ENCODE measurements at places on chromosomes 5 and 9.

DNA sequence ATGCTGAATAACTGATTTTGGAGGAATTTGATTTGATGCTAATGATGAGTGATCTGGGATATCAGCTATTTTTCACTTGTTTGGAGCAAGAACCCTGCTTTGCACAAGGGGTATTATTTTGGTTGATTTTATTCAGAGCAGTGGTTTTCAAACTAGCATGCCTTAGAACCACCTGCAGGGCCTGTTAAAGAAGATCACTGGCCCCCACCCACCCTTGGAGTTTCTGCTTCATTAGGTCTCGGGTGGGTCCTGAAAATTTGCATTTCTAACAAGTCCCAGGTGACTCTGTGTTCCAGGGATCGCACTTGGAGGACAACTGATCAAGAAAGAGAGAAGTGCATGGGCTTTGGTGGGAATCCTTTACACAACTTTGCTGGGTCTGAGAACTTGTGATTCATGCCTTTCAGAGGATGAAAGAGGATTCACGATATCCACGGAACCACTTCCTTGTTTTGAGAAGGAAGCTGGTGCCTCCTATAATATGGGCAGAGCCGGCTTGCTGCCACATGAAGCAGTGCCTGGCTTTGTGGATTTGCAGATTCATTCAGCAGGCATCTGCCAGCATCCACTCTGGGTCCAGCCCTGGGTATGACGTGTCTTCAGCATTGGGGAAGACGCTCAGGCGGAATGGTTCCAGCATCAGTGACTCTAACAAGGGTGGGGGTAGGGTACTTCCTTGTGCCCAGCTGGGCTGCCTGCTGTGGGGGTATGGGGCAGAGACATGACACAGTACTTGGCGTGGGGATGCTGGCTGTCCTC, 106.6 kb upstream of the PITX1 start:
- DNase-seq = no peak

DNA sequence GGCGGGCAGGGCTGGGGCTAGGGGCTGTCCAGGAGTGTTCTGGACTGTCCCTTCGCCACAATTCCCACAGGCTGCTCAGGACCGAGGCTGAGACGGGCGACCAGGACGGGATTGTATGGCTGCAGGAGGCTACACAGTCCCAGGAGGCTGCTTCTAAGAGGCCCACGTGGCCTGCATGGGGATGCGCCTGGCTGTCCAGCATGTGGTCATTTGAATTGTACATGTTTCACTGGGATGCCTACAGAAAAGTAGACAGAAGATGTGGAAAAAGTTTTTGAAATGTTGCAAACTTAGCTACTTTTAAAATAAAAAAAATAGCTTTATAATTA, 32.6 kb upstream of the SPTLC1 start:
- DNase-seq = no peak

DNA sequence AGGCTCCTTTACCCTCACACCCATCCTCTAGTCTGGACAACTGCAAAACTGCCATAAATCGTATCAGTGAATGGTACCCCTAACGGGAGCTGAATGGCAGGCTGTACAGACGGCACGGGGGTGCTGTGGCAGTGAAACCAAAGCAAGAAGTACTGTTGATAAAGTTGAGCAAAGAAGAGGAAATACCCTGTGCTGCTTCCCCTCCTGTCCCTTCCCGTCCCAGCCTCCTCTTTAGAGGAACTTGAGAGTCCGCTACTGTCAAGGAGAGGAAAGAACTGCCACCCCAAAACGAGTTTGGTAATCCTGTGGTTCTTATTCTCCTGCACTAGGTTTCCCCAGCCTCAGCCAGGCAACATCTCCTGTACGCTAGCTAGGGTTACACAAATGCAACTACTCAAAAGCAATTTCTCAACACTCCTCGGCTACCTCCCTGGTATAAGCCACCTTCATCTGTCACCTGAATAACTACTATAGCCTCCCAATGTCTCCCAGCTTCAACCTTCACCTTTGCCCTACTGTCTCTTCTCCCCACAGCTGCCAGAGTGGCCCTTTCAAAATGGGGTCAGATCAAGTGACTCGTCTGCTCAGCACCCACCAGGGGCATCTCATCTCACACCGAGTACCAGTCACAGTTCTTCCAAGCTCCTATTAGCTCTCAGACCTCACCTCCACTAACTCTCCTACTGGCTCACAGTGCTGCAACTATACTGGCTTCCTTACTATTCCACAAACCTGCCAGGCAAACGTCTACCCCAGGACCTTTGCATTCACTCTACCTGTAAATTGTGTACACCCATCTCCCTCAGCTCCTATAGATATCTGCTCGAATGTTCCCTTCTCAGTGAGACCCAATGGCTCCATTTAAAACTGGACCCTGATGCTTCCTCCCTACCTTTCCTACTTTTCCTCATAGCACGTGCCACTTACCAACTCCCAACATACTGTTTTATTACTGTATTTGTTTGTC, 4.1 kb downstream of the GLRX start:
- DNase-seq = no peak

DNA sequence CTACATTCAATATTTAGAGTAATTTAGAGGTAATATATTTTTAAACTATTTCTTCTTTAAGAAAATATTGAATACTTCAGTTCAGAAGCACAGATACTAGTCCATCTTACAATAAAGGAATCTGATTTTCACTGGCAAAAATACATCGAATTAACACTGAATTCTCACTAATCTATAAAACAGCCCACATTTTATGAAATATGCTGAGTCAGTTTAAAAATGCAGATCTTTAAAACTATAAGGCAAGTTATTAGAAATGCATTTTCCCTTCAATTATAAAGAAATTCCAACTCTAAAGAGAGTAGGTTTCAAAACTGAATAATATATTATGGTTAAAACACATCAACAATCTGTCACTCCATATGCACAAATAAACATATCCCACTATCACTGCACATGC, 232.5 kb downstream of the SLF1 start:
- no peak for DNase-seq

DNA sequence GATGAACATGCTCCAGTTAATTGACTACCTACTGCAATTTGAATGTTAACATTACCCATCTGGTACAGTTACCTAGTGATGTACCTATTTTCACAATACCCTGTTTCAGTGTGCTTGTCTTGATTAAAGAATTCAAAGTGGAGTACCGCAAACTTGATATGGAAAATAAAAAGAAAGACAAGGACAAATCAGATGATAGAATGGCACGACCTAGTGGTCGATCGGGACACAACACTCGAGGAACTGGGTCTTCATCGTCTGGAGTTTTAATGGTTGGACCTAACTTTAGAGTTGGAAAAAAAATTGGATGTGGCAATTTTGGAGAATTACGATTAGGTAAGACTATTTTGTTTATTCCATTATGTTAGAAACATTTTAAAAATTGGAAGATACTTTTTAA, 33.5 kb downstream of the CSNK1G3 start:
- DNase-seq = no peak

DNA sequence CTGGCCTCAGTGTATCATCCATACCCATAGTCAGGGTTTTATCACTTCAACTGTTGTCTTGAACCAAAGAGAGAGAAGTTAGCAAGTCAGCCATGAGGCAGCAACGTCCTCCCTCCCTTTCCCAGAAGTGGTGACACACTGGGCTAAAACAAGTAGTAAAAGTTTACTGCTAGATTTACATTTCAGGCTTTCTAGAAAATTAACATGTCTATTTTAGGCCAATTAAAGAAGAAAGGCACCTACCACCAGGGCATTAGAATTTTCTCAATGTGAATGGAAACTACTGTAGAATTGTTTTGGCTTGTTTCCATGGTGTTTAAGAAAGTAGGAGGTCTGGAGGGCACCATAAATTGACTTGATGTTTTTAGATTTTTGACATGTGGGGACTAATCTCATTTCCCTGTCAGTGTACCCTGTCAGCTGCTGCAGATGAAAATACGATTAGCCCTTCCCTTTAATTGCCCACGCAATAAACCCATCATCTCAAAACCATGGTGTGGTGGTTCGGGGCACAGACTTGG, 121.8 kb upstream of the ELL2 start:
- no peak for DNase-seq
